Stomach (tissue), 19 donors: ENCODE measurements at places on chromosomes 7 and 10.
A peak's percentile ranks its signal among the peaks of the same experiment; 100 is the strongest.

GRCh38 chr10:13732465-13732881 is 145.7 kb downstream of the PRPF18 start:
- H3K4me1 ChIP-seq = no peaks in the 10 kb centered on the region
- no peaks in the 10 kb centered on the region for H3K36me3 ChIP-seq
- no peak overlapping the region for H3K27ac ChIP-seq
- H3K27me3 ChIP-seq = no peaks in the 10 kb centered on the region

DNA sequence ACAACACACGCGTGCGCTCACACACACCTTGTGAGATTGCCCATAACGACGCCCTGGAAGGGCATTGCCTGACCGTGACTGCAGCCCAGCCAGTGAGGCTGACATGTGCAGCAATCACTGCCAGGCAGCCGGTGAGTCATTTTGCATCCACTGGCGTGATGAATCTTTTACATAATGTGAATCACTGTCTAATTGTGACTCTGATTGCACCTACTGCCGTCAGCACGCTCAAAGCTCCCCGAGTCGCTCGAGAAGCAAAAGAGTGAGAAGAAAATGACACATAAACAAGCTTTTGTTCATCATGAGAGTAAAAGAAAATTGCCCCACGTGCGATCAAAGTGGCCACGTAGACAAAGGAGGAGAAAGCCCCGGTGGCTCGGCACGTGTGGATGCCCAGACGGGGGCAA is 117.4 kb upstream of the PFKP start:
- no peaks in the 10 kb centered on the region for H3K4me1 ChIP-seq
- H3K36me3 ChIP-seq = no peaks in the 10 kb centered on the region
- no peak overlapping the region for H3K27ac ChIP-seq
- H3K27me3 ChIP-seq = no peaks in the 10 kb centered on the region

DNA sequence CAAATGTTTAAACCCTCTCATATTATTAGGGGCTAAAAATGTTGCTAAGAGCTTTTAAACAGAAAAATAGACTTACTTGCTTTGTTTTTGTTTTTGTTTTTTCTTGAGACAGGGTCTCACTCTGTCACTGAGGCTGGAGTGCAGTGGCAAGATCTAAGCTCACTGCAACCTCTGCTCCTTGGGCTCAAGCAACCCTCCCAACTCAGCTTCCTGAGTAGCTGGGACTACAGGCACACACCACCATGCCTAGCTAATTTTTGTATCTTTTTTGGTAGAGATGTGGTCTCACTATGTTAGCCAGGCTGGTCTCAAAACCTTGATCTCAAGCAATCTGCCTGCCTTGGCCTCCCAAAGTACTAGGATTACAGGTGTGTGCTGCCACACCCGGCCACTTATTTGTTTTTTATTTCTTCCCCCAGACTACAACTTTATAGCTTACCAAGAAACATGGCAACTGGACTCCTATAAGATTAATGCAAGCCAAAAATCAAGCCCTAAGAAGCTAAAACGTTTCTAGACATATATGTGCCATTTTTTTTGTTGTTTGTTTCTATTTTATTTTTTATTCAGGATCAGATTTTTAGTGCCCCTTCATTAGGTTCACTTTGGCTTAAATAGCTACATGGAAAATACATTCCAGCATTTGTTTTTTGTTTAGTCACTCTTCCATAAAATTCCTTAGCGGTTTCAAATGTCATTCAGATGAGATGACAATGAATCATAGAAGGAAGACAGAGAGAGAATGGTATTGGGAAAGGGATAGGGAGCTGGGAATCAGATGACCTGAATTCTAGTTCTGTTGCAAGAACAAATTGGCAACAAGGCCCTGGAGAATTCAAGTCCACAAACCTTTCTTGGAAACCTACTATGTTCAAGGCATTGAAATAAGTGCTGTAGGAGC is 163.4 kb upstream of the MKLN1 start:
- no peaks in the 10 kb centered on the region for H3K27me3 ChIP-seq
- H3K27ac ChIP-seq = no peak overlapping the region

- no peaks in the 10 kb centered on the region for H3K27me3 ChIP-seq
- peaks cover 13% of the 10 kb centered on the region for H3K4me1 ChIP-seq
- H3K27ac ChIP-seq = no peak overlapping the region
- no peak overlapping the region for H3K4me3 ChIP-seq
Observed at GRCh38 chr10:23060918-23061317, 34.5 kb upstream of the MSRB2 start.

DNA sequence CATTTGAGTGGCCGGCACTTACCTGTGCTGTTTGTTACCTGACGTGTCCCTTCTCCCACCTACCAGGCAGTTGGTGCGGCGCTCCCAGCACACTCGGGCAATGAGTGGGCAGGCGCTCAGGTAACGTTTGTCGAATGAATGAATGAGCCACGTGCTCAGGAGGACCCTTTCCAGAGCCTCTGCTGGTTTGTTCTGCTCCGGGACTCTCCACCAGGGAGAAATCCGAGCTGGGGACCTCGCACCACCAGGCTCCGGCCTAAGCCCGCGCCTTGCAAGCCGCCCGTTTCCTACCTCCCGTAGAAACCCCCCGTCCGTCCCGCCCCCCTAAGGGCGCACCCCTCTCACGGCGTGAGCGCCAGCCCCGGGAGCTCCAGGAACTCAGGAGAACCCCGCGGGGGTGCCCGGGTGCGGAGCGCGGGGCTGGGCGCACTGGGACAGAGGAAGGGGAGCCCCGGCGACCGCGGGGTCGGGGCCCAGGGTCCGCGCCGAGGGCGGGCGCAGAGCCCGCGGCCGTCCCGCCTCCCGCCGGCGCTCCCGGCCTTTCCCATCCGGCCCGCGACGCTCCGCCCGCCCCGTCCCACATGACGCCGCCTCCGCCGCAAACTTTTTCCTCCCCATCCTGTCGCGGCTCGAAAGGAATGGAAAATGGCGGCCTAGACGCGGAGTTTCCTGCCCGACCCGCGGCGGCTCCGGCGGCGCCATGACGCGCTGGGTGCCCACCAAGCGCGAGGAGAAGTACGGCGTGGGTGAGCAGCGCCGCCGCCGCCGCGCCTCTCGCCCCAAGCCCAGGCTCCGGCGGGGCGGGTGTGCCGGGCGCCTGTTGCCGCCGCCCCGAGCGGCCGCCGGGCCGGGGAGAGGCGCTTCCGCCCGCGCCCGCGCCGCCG is at the start of gene DOCK1:
TSS of gene DOCK1 (plus strand) at position 611 of the 884 bp plus-strand sequence. CDS start at position 701, 90 bp downstream.
- peaks cover 14% of the 10 kb centered on the region for H3K27me3 ChIP-seq
- peak within 1 kb of the TSS; percentile 85 for H3K27ac ChIP-seq
- H3K36me3 ChIP-seq = no peaks in the 10 kb centered on the region
- peak within 1 kb of the TSS; percentile 78 for H3K4me3 ChIP-seq
- peaks cover 51% of the 10 kb centered on the region for H3K4me1 ChIP-seq

GRCh38 chr10:80075781-80076180 is 2.7 kb upstream of the TMEM254 start:
- no peak overlapping the region for H3K27ac ChIP-seq
- peaks cover 23% of the 10 kb centered on the region for H3K4me1 ChIP-seq

GRCh38 chr7:67619175-67619574 is 622.5 kb downstream of the TYW1 start:
- no peak overlapping the region for H3K4me3 ChIP-seq
- no peaks in the 10 kb centered on the region for H3K36me3 ChIP-seq
- peaks cover 46% of the 10 kb centered on the region for H3K27me3 ChIP-seq
- no peaks in the 10 kb centered on the region for H3K4me1 ChIP-seq

DNA sequence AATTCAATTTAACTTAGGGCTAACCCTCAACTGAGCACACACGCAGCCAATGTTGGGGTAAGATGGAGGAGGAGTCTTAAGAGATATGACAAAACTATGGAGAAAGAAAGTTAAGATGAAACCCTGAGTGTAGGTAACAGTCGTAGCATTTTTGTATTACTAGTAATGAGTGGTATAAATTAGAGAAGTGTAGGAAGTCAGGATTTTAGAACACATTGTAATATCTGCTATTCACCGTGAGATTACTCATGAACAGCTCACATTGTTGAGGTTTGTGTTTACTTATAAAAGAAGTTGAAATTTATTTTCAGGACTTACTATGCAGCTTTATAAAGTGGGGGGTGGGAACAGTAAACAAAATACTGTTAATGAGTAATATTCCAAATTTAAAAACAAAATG is 107.2 kb downstream of the ARHGAP21 start:
- DNase-seq = no peak
- H3K4me3 ChIP-seq = no peak overlapping the region
- H3K4me1 ChIP-seq = no peaks in the 10 kb centered on the region
- no peaks in the 10 kb centered on the region for H3K27me3 ChIP-seq
- H3K27ac ChIP-seq = no peak overlapping the region
- H3K36me3 ChIP-seq = peaks cover 33% of the 10 kb centered on the region

DNA sequence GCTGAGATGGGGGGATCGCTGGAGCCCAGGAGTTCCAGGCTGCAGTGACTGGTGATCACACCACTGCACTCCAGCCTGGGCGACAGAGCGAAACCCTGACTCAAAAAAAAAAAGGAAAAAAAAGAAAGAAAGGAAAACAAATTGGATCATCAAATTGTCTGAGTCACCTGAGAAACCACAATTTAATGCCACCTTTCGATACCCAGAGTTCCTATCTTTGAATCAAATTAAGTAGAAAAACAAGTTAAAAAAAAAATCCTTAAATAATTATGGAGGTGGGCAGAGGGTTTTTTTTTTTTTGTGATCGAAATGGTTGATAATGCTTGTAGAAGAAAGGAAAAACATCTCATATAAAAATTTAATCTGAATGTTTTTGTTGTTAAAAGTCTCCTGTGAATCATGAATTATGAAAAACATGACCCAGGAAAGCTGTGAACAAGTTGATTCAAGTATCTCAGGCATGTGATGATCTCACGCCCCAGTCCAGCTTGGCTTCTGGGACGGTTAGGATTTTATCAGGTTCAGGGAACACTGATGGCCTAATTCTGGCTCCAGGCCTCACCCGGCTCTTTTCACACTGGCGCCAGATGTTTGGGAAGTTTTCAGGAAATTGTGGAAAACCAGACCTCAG is 25.3 kb upstream of the CUX1 start:
- H3K4me1 ChIP-seq = no peaks in the 10 kb centered on the region
- H3K27ac ChIP-seq = no peak overlapping the region
- no peak overlapping the region for H3K4me3 ChIP-seq
- H3K27me3 ChIP-seq = no peaks in the 10 kb centered on the region
- H3K36me3 ChIP-seq = no peaks in the 10 kb centered on the region
- no peak for DNase-seq

DNA sequence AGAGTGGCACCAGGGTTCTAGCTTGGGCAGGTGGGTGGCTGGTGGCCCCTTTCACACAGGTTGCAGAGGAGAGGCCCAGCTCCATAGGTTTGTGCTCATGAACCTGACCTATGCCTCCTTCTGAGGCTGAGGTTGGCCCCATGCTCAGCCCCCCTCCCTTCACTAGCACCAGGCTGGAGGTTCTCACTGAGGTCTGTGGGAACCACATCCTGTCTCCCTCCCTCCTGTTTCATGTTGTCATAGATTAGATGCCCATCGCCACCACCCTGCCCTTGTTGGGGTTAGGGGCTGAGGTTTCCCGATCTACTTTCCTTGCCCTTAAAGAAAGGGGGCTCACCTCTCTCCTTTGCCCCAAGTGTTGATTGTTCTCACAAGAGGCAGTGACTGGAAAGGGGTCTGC is 14.7 kb downstream of the NEUROG3 start:
- no peaks in the 10 kb centered on the region for H3K36me3 ChIP-seq
- no peak overlapping the region for H3K4me3 ChIP-seq
- H3K4me1 ChIP-seq = no peaks in the 10 kb centered on the region
- DNase-seq = no peak
- H3K27ac ChIP-seq = no peak overlapping the region

- no peak overlapping the region for H3K4me3 ChIP-seq
- peaks cover 14% of the 10 kb centered on the region for H3K27me3 ChIP-seq
- peaks cover 7% of the 10 kb centered on the region for H3K4me1 ChIP-seq
- H3K27ac ChIP-seq = no peak overlapping the region
- no peaks in the 10 kb centered on the region for H3K36me3 ChIP-seq
Observed at GRCh38 chr7:4633012-4633411, 49.1 kb upstream of the FOXK1 start.

GRCh38 chr10:20616918-20617810 is 279.9 kb downstream of the NEBL start:
- H3K4me3 ChIP-seq = no peak overlapping the region
- peak; percentile 38 for DNase-seq
- no peaks in the 10 kb centered on the region for H3K36me3 ChIP-seq

DNA sequence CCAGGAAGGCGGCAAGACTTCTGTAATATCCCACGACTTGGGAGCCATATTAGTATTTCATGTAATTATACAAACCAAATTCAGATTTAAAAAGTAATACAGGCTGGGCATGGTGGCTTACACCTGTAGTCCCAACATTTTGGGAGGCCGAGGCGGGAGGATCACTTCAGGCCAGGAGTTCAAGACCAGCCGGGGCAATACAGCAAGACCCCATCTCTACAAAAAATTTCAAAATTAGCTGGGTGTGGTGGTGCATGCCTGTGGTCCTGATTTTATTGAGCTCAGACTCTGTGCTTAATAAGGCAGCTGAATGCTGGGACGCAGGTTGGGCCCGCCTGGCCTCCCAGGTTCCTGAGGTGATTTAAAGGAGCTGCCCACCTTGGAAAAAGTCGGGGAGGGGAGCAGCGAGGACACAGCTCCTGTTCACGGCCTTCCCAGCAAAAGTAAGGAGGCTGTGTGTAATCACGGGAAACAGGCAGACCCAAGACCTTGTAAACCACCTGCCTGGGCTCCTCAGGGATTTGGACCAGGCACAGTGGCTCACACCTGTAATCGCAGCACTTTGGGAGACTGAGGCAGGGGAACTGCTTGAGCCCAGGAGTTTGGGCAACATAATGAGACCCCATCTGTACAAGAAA is 93.0 kb upstream of the DNAAF5 start:
- H3K4me3 ChIP-seq = no peak overlapping the region
- H3K27ac ChIP-seq = no peak overlapping the region
- DNase-seq = no peak
- H3K36me3 ChIP-seq = no peaks in the 10 kb centered on the region
- H3K4me1 ChIP-seq = no peaks in the 10 kb centered on the region
- no peaks in the 10 kb centered on the region for H3K27me3 ChIP-seq

- H3K27ac ChIP-seq = no peak overlapping the region
- H3K4me3 ChIP-seq = no peak overlapping the region
- DNase-seq = no peak
- H3K36me3 ChIP-seq = no peaks in the 10 kb centered on the region
Observed at GRCh38 chr10:104040862-104041789, 44.6 kb downstream of the COL17A1 start.

- no peak overlapping the region for H3K4me3 ChIP-seq
- no peaks in the 10 kb centered on the region for H3K27me3 ChIP-seq
- peaks cover 5% of the 10 kb centered on the region for H3K4me1 ChIP-seq
- no peaks in the 10 kb centered on the region for H3K36me3 ChIP-seq
- H3K27ac ChIP-seq = no peak overlapping the region
- DNase-seq = no peak
Observed at GRCh38 chr10:24432478-24433416, 223.8 kb downstream of the KIAA1217 start.

- no peak overlapping the region for H3K4me3 ChIP-seq
- H3K4me1 ChIP-seq = peaks cover 14% of the 10 kb centered on the region
- H3K27ac ChIP-seq = peak overlapping the region; percentile 66
- DNase-seq = no peak
Observed at GRCh38 chr10:31749301-31749700, 179.3 kb downstream of the ARHGAP12 start.
